ENCODE measurements at places on chromosomes 13 and 19. TPM values are rescaled to one million over a fixed set of nuclear protein-coding genes. Genes with fewer than 3 reads are reported as not detected.

Gene FBXO27
- 20.9 TPM for total RNA-seq

Gene PTGER1
- total RNA-seq, result not detected

Gene ZBTB32
- total RNA-seq, result not detected

Gene SYT3
- total RNA-seq, result 0.22 TPM

Gene GAPDHS
- total RNA-seq, result not detected

Gene TNNT1
- 140 TPM for total RNA-seq

Gene ZFP36
- 34.8 TPM for total RNA-seq

Gene SIGLEC12
- 0.11 TPM for total RNA-seq

Gene PSPN
- 1.2 TPM for total RNA-seq

Gene URAD
- total RNA-seq, result not detected

Gene RXFP2
- total RNA-seq, result not detected
